ENCODE measurements at places on chromosomes 6 and 20.

DNA sequence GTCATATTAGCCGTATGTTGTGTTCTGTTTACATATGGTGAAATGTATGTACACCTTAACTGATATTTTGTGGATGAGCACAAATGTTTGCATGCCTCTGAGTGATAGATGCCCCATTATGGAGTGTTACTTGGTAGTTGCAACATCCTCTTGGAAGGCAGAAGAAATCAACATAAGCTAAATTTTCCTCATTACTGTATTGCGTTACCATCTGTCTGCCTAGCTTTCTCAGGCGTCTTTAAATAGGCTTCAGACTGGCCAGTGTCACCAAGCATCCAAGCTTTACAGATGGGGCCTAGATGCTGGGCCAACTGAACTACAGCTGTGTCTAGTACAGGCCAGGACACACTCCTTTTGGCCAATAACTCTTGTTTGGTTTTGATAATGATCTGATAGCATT lies 250.6 kb downstream of the SAMD5 start:
- no peak overlapping the region for H3K4me3 ChIP-seq
- no peaks in the 10 kb centered on the region for H3K4me1 ChIP-seq
- H3K27ac ChIP-seq = no peak overlapping the region
- peaks cover 3% of the 10 kb centered on the region for H3K27me3 ChIP-seq
- DNase-seq = no peak
- H3K36me3 ChIP-seq = no peaks in the 10 kb centered on the region

GRCh38 chr20:54167909-54168872 lies 5.6 kb downstream of the CYP24A1 start:
- H3K27me3 ChIP-seq = peaks cover 35% of the 10 kb centered on the region
- H3K27ac ChIP-seq = no peak overlapping the region
- no peak overlapping the region for H3K4me3 ChIP-seq

DNA sequence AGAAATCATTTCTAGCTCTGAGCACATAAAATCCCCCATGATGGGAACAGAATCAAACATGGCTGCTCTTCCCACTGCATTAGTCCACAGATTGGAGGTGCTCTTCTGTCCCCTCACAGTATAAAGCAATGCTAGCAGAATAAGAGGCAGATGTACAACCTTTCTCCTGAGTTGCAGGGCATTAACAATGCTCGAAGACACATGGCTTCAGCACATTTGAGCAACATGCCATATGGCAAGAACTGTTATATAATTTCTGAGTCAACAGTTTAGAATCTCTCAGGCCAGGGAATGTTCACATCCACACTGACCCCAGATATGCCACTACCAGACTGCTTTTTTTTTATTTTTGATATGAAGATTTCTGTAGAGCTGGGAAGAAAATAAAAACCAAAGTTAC lies 119.6 kb downstream of the KIF13A start:
- peaks cover 3% of the 10 kb centered on the region for H3K27me3 ChIP-seq
- peaks cover 17% of the 10 kb centered on the region for H3K4me1 ChIP-seq
- no peak for DNase-seq

DNA sequence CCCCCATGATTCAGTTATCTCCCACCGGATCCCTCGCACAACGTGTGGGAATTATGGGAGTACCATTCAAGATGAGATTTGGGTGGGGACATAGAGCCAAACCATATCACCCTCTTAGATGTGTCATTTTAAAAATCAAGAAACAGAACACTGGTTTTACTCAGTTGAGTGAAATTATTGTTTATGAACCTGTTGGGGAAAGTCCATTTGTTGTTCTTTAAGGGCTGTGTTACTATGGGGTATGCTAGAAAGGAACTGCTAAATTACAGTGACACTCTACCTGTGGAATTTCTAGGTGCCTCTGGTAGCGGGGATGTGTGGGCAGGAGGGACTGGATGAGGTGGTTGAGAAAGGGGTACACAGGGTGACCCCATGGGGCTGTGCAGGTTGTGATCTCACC lies 28.9 kb downstream of the STX11 start:
- H3K27me3 ChIP-seq = peaks cover 10% of the 10 kb centered on the region
- peaks cover 11% of the 10 kb centered on the region for H3K4me1 ChIP-seq
- no peak for DNase-seq
- no peak overlapping the region for H3K4me3 ChIP-seq
- peak overlapping the region; percentile 34 for H3K27ac ChIP-seq

DNA sequence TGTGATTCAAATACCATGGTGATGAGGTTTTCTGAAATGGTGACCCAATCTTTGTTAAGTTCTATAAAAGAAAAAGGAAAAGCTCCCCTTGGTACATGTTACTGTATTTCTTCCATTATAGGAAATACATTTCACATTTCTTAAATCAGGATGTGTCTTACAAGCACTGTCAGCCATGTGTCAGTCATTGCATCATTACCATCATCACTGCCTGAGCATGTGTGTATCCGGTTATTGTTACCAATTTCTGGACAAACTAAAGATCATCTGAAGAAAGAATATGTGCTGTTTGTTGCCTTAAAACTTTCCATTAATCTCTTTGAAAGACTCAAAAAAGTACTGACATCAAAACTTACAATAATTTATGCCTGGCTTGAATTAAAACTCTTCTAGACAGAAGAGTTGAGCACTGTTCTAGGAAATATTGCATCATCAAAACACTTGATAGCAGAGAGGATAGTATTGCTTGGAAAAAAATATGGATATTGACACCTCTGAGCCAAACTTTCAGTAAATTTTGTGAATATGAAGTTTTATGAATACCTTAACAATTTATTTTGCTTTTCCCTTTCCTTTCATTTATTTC lies 7.1 kb upstream of the TSPYL1 start:
- H3K4me3 ChIP-seq = no peak overlapping the region
- H3K4me1 ChIP-seq = peaks cover 6% of the 10 kb centered on the region
- no peaks in the 10 kb centered on the region for H3K27me3 ChIP-seq

GRCh38 chr6:125112934-125113333 lies 40.6 kb upstream of the TPD52L1 start:
- no peaks in the 10 kb centered on the region for H3K27me3 ChIP-seq
- no peaks in the 10 kb centered on the region for H3K4me1 ChIP-seq
- peaks cover 26% of the 10 kb centered on the region for H3K36me3 ChIP-seq
- H3K27ac ChIP-seq = no peak overlapping the region
- DNase-seq = no peak
- no peak overlapping the region for H3K4me3 ChIP-seq

- H3K4me3 ChIP-seq = no peak overlapping the region
- H3K27me3 ChIP-seq = peaks cover 4% of the 10 kb centered on the region
- H3K27ac ChIP-seq = no peak overlapping the region
- H3K36me3 ChIP-seq = no peaks in the 10 kb centered on the region
- H3K4me1 ChIP-seq = no peaks in the 10 kb centered on the region
These were observed 174.1 kb downstream of the BMP2 start for GRCh38 chr20:6941571-6941970.

DNA sequence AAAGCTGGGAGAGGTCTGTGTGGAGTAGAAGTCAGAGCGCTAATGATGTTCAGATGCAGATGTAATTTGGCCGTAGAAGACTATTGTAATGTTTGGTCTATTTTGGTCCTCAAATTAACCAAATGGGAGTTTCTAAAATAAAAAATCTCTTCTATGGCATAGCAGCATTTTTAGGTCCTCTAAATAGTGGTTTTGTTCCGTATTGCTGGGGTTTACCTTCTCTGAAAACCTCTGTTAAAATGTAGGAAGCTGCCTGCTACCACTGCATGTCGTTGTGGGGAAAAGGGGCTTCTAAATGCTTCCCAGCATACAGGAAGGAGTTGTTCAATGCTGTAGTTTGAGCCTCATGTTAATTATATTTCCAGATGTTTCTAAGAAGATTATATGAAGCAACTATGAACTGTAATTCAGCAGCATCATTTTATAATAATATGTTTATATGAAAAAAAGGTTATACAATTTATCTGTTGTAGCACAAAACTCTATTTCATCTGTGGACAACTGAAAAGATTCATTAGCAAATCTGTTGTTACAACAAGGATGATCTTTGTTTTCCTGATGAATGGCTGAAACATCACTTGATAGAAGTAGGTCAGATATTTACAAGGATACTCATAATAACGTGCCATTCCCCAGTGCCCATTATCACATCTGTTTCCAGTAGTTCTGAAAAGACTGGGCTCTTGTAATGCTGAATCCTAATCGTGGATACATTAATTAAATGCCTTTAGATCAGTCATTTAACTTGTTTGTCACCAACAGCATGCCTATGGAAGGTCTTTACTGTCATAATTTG lies 256.6 kb downstream of the TBC1D7 start:
- no peak overlapping the region for H3K4me3 ChIP-seq
- H3K27ac ChIP-seq = no peak overlapping the region
- peaks cover 61% of the 10 kb centered on the region for H3K27me3 ChIP-seq
- H3K36me3 ChIP-seq = no peaks in the 10 kb centered on the region

DNA sequence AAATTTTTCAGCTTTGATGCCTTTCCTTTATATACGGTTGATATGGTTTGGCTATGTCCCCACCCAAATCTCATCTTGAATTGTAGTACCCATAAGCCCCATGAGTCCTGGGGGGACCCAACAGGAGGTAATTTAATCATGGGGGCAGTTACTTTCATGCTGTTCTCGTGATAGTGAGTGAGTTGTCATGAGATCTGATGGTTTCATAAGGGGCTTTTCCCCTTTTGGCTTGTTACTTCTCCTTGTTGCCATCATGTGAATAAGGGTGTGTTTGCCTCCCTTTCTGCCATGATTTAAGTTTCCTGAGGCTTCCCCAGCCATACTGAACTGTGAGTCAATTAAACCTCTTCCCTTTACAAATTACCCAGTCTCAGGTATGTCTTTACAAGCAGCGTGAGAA lies 66.8 kb downstream of the ARHGAP18 start:
- no peaks in the 10 kb centered on the region for H3K36me3 ChIP-seq
- no peak for DNase-seq
- no peak overlapping the region for H3K27ac ChIP-seq
- peaks cover 41% of the 10 kb centered on the region for H3K4me1 ChIP-seq
- H3K4me3 ChIP-seq = no peak overlapping the region
- no peaks in the 10 kb centered on the region for H3K27me3 ChIP-seq

- no peak overlapping the region for H3K4me3 ChIP-seq
- H3K4me1 ChIP-seq = peaks cover 32% of the 10 kb centered on the region
- H3K36me3 ChIP-seq = no peaks in the 10 kb centered on the region
- H3K27me3 ChIP-seq = peaks cover 3% of the 10 kb centered on the region
These were observed 20.5 kb downstream of the JPH2 start for GRCh38 chr20:44166477-44166876.

GRCh38 chr6:79635232-79635543 lies 4.1 kb downstream of the SH3BGRL2 start:
- H3K27me3 ChIP-seq = peaks cover 13% of the 10 kb centered on the region
- H3K4me1 ChIP-seq = peaks cover 19% of the 10 kb centered on the region
- H3K36me3 ChIP-seq = no peaks in the 10 kb centered on the region
- H3K4me3 ChIP-seq = no peak overlapping the region
- DNase-seq = no peak

DNA sequence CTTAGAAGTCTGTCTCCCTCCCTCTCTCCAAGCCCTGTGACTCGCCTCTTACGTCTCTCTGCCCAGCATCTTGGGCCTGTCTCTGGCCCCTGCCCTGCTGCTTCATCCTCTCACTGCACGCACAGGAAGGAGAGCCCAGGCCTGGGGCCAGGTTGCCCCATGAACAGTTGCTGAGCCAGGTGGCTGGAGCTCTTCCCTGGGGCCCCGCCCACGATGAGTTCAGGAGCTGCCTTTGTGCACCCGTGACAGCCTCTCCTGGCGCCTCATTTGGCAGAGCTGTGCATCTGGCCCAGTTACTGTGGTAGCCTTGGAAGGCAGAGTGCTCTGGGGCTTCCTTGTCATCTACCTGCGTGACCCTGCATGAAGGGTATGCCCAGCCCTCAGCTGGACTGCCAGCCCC lies 44.5 kb downstream of the SLC52A3 start:
- H3K36me3 ChIP-seq = no peaks in the 10 kb centered on the region
- H3K4me1 ChIP-seq = peaks cover 15% of the 10 kb centered on the region
- H3K27ac ChIP-seq = no peak overlapping the region
- no peak for DNase-seq
- H3K4me3 ChIP-seq = no peak overlapping the region

DNA sequence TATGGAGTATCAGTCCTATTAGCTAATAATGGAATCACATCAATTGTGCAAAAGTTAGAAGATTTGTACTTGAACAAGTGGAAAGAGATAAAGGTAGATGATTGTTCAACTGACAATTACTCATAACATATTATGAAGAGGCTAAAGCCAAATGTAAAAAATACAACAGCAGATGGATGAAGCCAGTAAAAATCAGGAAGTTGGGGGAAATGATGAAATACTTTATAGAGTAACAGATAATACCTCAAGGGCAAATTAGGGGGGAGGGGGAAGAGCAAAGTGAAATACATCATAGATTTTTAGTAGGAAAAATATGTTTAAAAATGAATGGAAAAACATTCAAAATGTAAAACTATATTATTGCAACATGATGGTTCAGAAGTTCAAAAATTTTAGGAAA lies 114.0 kb downstream of the PDSS2 start:
- H3K36me3 ChIP-seq = peaks cover 6% of the 10 kb centered on the region
- peaks cover 13% of the 10 kb centered on the region for H3K4me1 ChIP-seq
- no peak for DNase-seq
- H3K27ac ChIP-seq = no peak overlapping the region
- no peak overlapping the region for H3K4me3 ChIP-seq

DNA sequence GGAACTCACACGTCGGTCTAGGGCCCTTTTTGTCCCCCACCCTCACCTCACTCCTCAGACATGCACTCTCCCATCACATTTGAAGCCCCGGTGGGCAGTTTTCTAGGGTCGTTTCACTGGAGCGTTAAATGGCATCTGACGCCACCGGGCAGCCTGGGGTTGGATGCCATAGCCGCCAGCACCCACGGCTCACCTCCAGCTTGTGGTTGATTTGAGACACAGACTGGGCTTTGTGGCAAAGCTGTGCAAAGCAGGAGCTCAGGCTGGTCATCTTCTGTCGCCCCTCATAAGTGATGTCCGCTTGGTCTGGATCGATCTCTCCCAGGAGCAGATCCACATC lies 530 bp downstream of the GOPC start:
- peak overlapping the region; percentile 97 for H3K4me3 ChIP-seq
- no peak for DNase-seq
- no peaks in the 10 kb centered on the region for H3K27me3 ChIP-seq
- peak overlapping the region; percentile 99 for H3K27ac ChIP-seq

- no peak overlapping the region for H3K4me3 ChIP-seq
- H3K4me1 ChIP-seq = peaks cover 31% of the 10 kb centered on the region
- H3K27me3 ChIP-seq = no peaks in the 10 kb centered on the region
- peaks cover 4% of the 10 kb centered on the region for H3K36me3 ChIP-seq
- no peak for DNase-seq
These were observed 55.7 kb downstream of the LYRM4 start for GRCh38 chr6:5205035-5205507.

- H3K4me1 ChIP-seq = peaks cover 13% of the 10 kb centered on the region
- H3K4me3 ChIP-seq = no peak overlapping the region
- no peaks in the 10 kb centered on the region for H3K27me3 ChIP-seq
- H3K36me3 ChIP-seq = no peaks in the 10 kb centered on the region
- DNase-seq = no peak
These were observed 56.5 kb upstream of the ADGRF1 start for GRCh38 chr6:47098570-47098993.

- H3K27ac ChIP-seq = peak overlapping the region; percentile 82
- H3K36me3 ChIP-seq = peaks cover 57% of the 10 kb centered on the region
- peaks cover 40% of the 10 kb centered on the region for H3K4me1 ChIP-seq
- H3K4me3 ChIP-seq = no peak overlapping the region
- DNase-seq = no peak
- H3K27me3 ChIP-seq = no peaks in the 10 kb centered on the region
These were observed 1.9 kb downstream of the MCCD1 start for GRCh38 chr6:31530659-31531058.

All from nephron progenitor cell (in vitro differentiated cells).